ENCODE measurements at places on chromosomes 11 and 22.

- DNase-seq: no peak
Observed at GRCh38 chr11:8256271-8257002, 7.2 kb downstream of the LMO1 start.

DNA sequence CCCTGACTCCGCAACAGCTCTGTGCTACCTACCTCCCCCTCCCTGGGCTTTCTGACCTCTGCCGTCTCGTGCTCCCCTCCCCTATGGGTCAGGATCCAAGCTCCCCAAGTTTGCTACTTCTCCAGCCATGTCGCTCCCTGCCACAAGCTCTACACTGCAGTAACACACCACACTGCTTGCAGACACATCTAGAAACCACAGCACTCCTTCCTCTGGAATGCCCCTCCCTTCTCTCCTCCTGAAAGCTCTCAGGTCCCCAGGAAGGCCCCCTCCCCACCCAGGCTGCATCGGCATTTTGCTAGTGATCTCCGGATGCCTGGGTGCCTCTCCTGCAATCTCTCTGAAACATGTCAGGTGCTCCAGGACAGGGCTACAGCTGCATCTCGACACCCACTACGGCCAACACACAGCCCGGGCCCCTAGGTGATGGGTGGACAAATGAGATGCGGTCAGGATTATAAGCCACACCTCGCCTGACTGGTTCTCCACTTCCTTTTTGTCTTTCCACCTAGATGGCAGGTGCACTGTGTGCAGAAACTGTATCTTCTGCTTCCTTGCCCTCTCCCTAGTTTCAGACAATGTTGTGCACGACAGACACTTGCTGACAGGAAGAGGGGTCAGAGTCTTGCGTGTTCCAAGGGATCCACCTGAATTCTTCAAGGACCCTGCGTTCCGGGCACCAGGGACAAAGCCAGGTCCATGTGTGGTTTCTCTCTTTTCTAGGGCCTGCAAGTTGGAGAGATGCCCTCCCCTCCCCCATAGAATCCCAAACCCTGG is 22.9 kb downstream of the RPUSD4 start:
- no peak for DNase-seq

- peak; percentile 71 for DNase-seq
Observed at GRCh38 chr11:72924568-72925190, 110.5 kb downstream of the ATG16L2 start.

- no peak for DNase-seq
Observed at GRCh38 chr11:41775296-41775695, 315.8 kb upstream of the LRRC4C start.

GRCh38 chr11:83663446-83663845 is 377.3 kb upstream of the CCDC90B start:
- DNase-seq: no peak

DNA sequence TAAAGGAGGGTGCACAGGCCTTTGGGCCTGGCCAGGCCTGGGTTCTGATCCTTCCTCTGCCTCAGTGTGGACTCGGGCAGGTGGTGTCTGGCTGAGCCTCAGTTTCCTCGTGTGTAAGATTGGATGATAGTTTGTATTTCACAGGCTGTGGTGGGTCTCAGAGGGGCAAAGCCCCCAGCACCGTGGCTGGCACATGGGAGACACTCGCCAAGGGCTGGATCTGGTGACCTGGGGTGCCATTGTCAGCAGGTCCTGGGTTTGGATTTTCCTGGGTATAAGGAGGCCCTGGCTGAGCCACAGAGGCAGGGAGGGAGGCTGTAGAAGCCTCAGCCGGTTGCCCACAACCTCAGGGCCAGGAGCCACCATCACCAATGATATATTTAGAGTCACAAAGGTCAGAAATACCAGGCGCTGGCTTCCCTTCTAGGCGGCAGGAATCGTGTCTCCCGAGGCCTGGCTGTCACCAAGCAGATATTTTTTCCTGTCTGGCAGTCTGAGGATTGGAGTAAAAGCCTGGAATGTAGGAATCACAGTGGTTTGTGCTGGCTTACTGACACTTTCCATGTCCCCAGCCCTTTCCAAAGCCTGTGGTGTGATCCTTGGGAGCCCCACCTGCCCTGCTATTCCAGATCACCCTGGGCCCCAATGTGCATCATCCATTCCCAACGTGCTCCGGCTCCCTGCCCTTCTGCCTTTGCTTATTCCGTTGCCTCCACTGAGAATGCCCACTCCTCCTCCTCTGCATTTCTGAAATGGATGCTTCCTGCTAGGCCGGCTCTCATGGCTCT is 15.6 kb downstream of the KCNC1 start:
- DNase-seq: no peak

DNA sequence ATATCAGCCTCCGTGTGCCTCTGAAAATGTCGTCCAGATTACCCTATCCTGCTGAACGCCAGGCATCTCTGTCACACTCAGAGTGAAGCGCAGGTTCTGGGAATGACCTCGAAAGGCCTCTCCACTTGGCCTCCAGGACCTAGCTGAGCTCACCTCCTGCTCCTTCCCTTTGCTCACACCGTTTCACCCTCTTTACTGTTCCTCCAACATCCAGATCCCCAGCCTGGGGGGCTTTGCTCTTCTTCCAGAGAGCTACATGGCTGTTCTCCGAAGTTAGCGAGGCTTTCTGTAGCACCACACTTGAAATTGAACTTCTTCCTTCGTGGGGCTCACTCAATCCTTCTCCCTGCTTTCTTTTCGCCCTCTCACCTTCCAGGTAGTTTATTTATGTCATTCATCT is 27.9 kb downstream of the GLB1L2 start:
- no peak for DNase-seq

GRCh38 chr22:38694049-38694448 is 6.7 kb downstream of the JOSD1 start:
- DNase-seq: peak; percentile 42

DNA sequence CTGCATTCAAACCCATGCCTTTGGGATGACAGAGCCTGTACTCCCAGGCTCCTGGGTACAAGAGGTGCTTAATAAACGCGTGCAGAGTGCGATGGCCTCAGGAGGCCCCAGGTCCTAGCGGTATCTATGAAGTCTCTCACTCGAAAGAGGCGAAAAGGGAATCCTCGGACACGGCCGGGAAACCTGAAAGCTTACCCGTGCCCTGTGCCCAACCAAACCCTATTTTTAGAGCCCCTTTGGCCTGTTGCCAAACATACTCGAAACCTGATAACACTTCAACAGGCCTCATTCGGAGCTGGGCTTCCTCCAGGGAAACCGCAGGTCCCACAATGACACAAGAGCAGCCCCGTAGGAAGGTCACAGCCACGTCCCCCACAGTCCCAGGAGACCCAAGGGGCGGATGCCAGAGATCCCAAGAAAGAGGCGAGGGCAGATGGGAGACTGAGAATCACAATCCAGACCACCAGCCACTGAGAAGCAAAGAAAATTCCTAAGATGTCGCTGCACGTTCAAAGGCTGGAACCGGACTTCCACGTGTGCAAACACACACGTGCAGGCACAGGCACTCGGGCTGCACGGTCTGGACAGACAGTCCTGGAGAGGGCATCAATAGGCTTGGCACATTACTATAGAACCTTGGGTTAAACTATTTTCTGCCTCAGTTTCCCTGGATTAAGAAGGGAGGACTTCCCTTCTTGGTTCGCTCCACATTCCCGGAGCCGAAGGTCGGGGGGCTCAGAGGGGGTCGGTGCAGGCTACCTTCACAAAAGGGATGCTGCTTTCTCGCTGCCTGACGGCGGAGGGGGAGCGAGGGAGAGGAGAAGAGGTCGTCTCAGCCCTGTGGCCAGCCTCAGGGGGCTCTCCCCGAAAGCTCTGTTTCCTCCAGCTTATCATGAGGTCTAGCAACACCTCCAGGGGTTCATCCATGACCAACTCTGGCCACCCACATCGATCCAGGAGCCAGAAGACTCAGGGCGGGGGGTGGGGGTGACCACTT is 8.2 kb downstream of the PDGFB start:
- no peak for DNase-seq

DNA sequence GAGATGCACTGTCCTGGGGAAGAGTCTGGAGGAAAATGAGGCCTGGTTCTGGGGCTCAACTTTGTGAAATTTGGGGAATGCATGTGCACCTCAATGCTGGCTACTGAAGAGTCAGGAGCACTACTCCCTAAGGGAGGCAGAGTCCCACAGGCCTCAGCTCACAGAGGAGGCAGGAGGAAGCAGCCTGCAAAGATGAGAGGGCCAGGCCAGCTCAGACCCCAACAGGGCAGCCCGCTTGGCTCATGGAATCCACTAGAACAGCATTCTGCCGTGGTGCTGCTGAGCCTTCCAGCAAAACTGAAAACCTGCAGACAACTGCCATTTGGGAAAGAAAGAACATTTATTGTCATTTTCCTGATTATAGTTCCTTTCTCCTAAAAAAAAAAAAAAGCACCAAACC is 300.5 kb downstream of the CTTN start:
- no peak for DNase-seq

All from dermis blood vessel endothelial cell (primary cell).